CD4-positive, alpha-beta T cell treated with Interleukin-2 at 100 ng/mL for 4 hours (primary cell): ENCODE measurements at places on chromosomes 3 and 15.

DNA sequence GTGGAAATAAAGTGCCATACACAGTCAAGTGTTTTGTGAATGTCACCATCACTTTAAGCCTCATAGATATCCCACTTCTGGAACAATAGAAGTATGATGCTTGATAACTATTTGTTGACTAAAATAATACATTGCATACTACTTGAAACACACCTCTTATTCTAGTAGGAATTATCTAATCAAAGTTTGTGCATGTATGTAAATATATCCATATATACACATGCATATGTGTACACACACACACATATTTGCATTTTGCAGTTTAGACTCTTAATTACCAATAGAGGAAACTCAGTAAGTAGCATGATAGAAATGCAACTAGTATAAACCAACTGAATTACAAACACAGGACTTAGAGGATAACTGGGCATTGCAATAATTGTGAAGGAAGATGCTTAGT, 1084.1 kb downstream of the FHIT start:
- no peak for DNase-seq

- no peak for DNase-seq
Measured at GRCh38 chr3:74445541-74445940, 168.9 kb downstream of the CNTN3 start.

DNA sequence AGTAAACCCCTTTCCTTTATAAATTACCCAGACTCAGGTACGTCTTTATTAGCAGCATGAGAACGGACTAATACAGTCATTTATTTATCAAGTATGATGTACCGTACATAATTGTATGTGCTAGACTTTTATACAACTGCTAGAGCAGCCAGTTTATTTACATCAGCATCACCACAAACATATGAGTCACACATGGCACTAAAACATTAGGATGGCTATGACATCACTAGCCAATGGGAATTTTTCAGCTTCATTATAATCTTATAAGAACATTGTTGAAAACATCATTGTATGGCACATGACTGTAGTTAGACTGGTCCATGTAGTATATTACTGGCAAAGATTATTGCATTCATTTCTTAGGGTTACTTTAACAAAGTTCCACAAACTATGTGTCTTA, 121.7 kb downstream of the ZMAT3 start:
- DNase-seq: no peak

GRCh38 chr3:3851621-3852323, 52.5 kb downstream of the LRRN1 start:
- DNase-seq: no peak

- DNase-seq: no peak
Measured at GRCh38 chr15:23002920-23003319, 22.8 kb upstream of the CYFIP1 start.

- no peak for DNase-seq
Measured at GRCh38 chr3:186670155-186670554, 4.3 kb downstream of the HRG start.

DNA sequence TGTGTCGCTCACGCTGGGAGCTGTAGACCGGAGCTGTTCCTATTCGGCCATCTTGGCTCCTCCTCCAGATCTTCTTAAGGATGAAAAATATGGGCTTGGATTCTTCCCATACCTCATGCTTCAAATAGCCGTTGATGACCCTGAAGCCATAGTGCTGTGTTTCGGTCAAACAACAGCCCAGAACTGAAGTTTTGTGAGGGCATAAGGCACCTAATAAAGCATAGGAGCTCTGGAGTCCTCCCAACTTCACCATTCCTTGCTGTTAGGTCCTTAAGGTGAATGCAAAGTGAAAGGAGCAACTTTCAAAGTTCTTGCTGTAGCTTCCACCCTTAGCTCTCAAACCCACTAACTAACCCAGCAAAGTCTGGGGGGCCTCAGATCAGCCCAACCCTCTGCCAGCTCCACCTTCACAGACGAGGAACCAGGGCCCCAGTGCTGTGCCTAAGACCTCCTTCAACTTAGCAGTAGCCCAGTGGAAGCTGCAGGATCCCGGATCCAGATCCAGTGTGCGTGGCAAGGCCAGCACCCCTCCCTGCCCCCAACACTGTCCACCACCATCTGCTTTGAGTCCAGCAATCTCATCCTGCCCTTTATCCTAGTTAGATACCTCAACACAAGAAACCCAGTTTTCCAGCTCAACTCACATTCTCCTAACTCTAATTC, at the start of gene GRK7:
TSS of gene GRK7 (plus strand) at position 321 of the 663 bp plus-strand sequence. CDS start 14,877 bp downstream, outside the sequence.
- no peak for DNase-seq

- no peak for DNase-seq
Measured at GRCh38 chr3:128803307-128803706, 76.1 kb upstream of the ACAD9 start.

GRCh38 chr3:15384510-15385237, 42.7 kb downstream of the METTL6 start:
- DNase-seq: no peak

DNA sequence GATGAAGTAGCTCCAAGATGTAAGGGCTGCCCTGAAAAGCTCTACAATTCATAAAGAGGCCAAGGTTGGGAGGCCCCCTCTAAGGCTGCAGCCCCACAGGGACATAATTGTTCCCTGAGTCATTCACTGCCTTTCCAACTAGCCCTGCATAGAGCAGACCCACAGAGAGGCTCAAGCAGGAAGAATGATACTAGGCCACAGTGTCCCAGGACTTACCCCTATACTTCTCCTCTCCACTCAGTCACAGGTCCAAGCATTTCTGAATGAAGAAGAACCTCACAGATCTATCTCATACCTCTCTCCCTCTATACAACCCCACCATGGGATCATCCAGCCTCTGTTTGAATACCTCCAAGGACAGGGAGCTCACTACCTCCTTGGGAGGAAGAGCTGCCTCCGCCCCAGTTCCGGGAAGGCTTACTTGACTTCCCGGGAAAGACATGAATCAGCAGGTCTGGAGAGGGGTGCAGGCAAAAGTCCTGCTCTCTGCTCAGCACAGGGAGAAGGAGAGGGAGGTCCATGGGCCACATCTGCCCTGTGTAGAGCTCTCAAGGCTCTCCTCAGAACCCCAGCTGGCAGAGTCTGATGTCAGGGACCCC, 6.9 kb upstream of the SKIC8 start:
- DNase-seq: no peak

DNA sequence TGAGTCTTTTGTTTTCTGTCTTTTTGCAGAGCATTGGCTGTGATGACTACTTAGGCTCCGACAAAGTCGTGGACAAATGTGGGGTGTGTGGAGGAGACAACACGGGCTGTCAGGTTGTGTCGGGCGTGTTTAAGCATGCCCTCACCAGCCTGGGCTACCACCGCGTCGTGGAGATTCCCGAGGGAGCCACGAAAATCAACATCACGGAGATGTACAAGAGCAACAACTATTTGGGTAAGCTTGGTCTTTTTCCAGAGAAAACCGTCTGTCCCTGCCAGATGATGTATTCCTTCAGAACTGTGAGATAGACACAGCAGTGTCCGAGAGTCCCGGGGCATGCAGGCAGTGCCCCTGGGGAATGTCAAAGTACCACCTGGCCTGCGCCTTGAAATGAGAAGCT, 149.9 kb upstream of the NR2E3 start:
- no peak for DNase-seq

DNA sequence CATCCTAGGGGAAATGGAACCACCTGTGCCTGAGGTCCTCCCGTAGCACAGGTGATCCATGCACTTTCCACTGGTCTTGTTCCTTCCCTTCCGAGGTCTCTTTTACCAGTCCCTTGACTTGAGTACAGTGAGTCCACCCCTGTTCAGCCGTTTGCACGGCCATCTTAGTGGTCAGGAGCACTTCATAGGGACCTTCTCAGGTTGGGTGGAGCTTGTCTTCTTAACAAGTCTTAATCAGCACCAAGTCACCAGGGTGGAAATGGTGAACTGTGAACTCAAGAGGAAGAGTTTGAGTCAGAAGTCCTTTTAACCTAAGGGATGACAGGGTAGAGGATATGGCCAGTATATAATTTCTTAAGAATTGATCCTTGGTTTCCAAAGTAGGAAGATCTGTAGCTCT, 21.4 kb downstream of the ARL8B start:
- no peak for DNase-seq

GRCh38 chr3:148441191-148441590, 256.5 kb upstream of the AGTR1 start:
- no peak for DNase-seq

- no peak for DNase-seq
Measured at GRCh38 chr3:66854601-66855151, 143.4 kb upstream of the KBTBD8 start.

DNA sequence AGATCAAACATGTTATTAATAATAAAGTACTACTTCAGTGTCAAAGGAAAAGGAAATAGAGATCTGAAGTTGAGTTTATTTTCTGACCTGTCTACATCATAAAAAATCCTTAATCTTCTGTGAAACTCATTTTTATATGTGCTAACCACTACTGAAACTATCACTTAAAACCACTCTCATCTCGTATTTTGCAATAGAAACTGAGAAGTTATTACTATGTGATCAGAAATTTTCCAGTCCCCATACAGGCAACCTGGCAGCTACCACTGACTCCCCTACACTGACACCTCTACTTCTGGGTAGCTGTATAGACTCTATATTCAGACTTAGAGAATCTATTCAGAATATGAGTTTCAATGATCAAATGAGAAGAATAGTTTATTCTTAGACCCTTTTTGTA, 8.3 kb downstream of the HDGFL3 start:
- no peak for DNase-seq

- DNase-seq: peak; percentile 44
Measured at GRCh38 chr3:182793663-182794454, 555 bp downstream of the ATP11B start.

DNA sequence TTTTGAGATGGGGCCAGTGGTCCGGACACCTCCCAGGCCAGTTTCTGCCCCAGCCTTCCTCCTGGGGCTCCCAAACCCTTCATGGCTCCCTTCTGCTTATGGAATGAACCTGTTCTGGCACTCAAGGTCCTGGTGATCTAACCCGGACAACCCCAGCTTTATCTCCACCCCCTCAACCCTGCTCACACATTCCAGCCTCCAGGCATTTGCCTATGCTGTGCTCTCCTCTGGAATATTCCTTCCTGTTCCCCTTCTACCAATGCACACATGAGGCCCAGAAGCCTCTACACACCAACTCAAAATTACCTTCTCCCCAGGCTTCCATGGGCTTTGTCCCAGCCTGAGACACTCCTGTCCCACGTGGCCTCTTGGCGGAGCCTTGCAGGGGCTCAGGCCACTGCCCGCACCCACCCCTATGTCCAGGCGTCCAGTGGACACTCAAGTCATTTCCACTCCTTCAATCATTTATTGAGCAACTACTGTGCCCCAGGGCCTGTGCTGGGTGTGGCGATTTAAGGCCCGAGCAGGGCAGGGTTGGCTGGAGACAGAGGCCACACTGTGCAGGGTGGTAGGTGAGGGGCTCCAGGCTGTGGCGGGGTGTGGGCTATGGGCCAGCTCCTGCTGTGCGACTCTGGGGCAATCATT, 18.8 kb downstream of the PLXND1 start:
- no peak for DNase-seq

- DNase-seq: no peak
Measured at GRCh38 chr3:184336547-184337398, 627 bp upstream of the FAM131A start.
